ENCODE measurements at places on chromosomes 16 and 17. TPM values are rescaled to one million over a fixed set of nuclear protein-coding genes. Genes with fewer than 3 reads are reported as not detected.

MRTFB gene
- 16.6 TPM for total RNA-seq

FOXN1 gene
- not detected for total RNA-seq

TENT4B gene
- total RNA-seq, result 17.3 TPM

BRCA1 gene
- 85.3 TPM for total RNA-seq

SLC5A10 gene
- not detected for total RNA-seq

CCL8 gene
- not detected for total RNA-seq

PYDC1 gene
- not detected for total RNA-seq

GRCh38 chr17:74147966-74148365, 55.5 kb upstream of the RPL38 start:
- no peak for DNase-seq

- no peak for DNase-seq
Observed at GRCh38 chr16:23914946-23915530, 79.3 kb downstream of the PRKCB start.

DNA sequence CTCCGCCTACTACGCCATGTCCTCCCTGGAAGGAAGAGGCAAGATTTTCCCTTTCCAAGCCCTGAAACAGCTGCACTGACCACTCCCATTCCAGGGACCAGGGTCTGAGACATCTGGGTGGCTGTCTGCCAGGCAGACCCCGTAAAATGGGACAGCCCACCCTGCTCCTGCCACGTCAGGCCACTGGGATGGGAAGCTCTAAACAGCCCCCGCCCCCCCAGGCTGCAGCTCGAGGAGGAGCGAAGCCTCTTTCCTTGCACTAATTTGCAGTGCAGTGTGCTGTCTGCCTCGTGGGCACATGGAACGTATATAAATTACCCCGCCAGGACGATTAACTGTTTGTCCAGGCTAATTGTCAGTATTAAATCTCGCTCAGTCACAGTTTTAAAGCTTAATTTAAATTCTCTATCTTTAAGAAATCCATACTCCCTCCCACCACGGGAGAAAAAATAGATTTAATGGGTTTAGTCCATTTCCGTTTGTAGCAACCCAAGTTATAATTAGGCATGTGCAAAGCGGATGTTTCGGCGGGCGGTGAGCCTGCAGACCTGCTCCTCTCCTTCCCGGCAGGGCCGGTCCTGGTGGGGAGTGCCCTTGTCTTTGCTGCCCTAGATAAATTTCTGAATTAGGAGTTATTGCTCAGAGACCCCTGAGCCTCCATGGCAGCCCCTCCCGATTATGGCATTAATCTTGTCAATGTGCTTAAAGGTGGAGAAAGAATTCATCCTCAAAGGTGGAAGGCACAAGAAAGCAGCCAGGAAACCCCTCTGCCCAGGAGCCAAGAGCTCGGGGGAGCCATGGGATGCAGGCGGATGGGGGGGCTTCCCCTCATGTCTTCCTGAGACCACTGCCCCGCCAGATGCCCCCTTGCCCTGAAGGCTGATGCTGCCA, 268.0 kb upstream of the TNRC6C start:
- DNase-seq, result peak; percentile 50

DNA sequence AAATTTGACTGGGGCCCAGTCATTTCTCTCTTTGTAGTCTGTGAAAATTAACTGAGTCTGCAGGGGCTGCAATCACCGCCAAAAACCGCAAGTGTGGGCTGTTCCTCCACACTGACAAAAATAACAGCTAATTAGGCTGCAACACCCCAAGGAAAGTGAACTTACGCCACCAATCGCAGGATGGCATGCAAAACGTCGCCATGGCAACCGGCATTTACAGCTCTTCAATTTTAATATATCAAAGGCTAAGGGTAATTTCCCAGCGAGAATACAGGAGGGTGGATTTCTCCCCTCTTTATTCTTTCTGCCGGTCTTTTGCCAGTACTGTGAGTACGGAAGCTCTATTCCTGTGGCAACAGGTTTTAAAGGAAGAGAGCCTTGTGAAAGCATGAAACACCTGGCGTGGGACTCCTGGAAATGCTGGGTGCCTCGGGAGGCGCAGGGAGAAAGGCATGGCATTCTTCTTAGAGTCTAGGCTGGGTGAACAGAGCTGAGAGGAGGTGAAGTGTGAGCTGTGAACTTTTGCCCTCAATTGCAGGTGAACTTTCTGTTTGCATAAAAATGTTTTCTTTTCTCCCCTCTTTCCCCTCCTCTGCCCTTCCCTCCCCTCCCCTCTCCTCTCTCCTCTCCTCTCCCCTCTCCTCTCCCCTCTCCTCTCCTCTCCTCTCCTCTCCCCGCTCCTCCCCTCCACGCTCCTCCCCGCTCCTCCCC, 399.7 kb downstream of the XYLT1 start:
- peak; percentile 60 for DNase-seq

- peak; percentile 89 for DNase-seq
Observed at GRCh38 chr16:84511180-84511800, 6.8 kb upstream of the MEAK7 start.

- no peak for DNase-seq
Observed at GRCh38 chr17:75854101-75854748, 910 bp downstream of the WBP2 start.

GRCh38 chr16:56576585-56577299, 11.9 kb downstream of the MT4 start:
- peak; percentile 93 for DNase-seq

- DNase-seq, result no peak
Observed at GRCh38 chr16:3295783-3296182, 9.4 kb downstream of the TIGD7 start.

DNA sequence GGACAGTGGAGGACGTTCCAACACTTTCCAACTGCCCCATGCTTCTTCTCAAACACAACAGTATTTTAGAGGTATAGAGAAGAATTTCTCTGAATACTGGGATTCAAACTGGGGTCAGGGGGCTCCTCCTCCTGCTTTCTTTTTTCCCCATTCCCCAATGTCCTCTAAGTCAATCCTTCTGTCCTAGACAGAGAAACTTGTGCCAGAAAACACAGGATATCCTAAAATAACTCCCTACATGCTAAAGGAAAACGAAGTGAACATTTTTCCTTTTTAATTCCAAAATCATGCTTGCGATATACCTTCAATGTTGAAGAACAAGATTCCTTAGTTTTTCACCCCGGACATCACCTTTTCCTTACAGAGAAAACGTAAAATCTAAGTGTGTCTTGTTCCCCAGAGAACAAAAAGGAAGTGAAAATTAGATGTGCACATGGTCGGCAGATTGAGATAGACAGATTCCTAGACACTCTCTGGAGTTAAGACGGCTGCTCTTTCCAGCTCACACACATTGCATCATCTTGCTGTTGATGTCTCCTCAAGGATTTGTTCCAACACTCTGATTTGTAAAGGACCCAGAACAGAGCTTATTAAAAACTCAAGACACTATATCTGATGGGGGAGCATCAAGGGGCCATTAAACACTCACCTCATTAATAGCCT, 228.2 kb downstream of the GRIN2A start:
- no peak for DNase-seq

- no peak for DNase-seq
Observed at GRCh38 chr16:920051-920681, 50.6 kb downstream of the LMF1 start.

- DNase-seq, result no peak
Observed at GRCh38 chr17:48562934-48563333, 15.2 kb downstream of the HOXB4 start.

DNA sequence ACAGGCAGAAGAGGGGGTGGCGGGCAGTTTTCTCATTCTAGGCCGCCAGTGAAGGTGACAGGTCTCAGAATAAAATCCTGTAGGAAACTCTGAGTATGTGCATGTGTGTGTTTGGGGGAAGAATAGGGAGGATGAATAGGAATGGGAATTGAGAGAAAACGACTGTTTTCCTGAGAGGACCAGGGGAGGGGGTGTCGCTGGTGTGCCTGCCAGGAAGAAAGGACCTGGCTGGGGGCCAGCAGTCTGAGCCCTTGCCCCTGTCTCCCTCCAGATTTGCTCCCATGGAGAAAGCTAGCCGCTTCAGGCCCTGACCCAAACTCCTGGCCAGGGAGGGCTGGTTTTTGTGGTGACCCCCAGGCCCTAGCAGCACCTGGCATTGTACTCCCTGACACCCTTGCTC, 14.4 kb downstream of the C17orf50 start:
- no peak for DNase-seq

DNA sequence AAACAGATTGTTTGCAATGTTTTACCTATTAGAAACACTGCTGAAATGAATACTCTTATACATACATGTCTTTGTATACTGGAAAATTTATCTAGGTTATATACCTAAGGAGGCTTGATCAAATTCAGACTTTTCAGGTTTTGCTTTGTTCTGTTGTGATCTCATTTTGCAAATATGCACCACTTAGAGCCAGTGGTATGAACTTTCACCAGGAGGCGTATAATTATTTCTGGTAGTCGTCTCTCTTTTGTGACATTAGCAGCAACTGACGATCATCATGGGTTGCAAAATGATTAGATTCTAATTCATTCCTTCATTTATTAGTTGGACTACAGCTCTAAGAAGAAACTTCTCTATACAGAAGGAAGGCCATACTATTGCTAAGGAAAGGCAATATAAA, 26.9 kb downstream of the AP1G1 start:
- DNase-seq, result no peak

GRCh38 chr17:69706127-69706526, 291.6 kb downstream of the MAP2K6 start:
- no peak for DNase-seq

- no peak for DNase-seq
Observed at GRCh38 chr17:78324391-78325075, 35.3 kb downstream of the SOCS3 start.

DNA sequence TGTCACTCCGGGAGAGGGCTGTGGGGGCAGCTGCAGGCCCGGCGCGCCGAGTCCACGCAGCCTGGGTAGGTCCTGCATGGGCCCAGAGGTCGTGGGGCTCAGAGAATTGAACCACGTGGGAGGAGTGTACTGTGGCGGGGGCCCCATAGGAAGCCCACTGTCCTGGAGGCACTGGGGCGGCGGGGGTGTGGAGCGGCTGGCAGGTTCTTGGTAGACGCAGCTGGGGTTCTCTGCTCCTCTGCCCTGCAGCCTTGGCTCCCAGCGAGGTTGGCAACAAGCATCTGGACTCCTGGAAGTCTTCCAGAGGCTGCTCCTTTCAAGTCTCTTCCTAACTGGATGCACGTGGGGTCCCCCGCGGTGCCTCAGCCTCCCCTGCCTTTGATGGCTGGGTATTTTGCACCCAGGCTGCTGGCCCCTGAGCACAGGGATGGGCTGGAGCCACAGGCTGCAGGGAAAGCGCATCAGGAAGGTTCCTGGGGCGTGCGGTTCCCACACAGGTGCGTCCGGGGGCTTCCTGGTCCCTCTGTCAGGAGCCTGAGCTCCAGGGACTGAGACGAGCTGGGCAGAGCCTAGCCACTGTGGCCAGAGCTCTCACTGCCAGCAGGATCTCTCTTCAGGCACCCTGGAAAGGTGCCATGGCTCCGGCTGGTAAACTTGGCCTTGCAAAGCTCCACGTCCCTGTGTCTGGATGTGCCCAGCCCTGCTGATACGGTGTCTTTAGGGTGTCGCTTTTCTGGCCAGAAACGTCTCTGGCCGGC, 9.3 kb downstream of the KCTD5 start:
- no peak for DNase-seq

GRCh38 chr16:3793161-3793576, 75.8 kb upstream of the TRAP1 start:
- DNase-seq, result no peak
